ENCODE measurements at places on chromosomes 4 and X. TPM values are rescaled to one million over a fixed set of nuclear protein-coding genes. Genes with fewer than 3 reads are reported as not detected.

CLDN22 gene
- not detected for polyA plus RNA-seq

SHOX gene
- polyA plus RNA-seq = not detected

C1QTNF7 gene
- not detected for polyA plus RNA-seq

CD99L2 gene
- polyA plus RNA-seq = 15.3 TPM
